ENCODE measurements at places on chromosomes 2 and 18.
A peak's percentile ranks its signal among the peaks of the same experiment; 100 is the strongest.

- no peak for DNase-seq
Measured at GRCh38 chr2:55084641-55085040, 34.4 kb upstream of the RTN4 start.

DNA sequence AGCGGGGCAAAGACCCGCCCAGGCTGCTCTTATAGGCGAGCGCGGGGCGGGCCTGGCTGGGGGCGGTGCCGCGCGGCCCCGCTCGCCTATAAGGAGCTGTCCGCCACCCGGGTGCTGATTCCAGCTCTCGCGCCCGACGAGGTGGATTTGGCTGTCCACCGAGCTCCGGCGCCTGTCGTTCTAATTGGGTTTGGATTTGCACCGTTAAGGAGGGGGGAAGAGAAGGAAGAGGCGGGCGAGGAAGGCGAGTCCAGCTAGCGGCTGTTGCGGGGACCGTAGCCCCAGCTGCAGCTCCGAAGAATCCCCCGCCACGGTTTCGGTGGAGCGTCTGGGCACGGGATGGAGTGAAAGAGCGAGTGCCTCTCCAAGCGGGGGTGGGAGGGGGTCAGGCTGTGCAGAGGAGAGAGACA is at the start of gene CNTNAP5:
Gene CNTNAP5, plus strand, starts transcription at position 117 of the 410 bp plus-strand sequence. CDS start 364 bp downstream, outside the sequence.
- DNase-seq, result peak; percentile 73

DNA sequence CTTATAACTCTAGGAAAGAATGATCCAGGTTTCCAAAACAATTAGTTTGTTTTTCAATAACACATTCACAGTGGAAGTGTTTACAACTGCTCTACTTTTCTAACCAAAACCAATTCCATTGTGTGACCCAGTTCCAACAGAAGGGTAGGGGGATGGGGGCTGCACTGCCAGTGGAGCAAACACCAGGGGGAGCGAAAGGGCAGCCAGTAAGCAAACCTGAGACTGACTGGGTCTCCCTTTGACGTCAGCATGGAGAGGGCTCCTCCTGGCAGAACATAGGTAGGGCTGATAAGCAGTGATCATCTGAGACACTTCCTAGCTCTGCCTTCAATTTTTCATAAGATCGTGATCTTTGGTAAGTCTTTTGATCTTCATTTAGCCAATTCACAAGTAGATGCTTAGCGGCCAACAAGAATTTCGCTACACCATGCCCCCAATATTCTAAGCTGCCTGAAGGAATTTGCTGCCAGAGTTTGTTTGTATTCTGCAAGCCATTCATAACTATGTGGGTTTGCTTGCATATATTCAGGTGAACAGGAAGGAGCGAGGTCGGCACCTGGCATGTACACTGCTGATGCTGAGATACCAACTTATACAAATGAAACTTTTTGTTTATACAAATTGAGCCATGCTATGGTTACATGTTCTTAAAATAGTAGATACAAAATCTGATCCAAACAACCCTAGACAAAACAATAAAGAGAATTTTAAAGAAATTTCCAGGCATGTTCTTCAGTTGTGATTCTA is 45.9 kb downstream of the ST6GAL2 start:
- DNase-seq, result no peak

DNA sequence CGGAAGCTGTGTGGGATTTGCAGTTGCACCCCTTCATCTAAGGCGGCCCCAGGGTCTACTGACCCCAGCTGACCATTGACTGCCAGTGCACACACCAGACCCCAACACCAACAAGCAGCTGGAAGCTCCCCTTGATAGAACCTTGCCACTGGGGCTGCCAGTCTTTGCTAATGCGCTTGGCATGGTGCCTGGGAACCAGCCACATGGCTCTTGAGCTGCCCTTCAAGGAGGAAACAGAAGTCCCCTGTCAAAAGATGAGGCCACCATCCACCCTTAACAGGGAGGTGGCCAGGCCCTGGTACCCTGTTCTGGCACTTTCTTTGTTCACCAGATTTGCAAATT is 8.6 kb downstream of the ALPI start:
- DNase-seq, result no peak

DNA sequence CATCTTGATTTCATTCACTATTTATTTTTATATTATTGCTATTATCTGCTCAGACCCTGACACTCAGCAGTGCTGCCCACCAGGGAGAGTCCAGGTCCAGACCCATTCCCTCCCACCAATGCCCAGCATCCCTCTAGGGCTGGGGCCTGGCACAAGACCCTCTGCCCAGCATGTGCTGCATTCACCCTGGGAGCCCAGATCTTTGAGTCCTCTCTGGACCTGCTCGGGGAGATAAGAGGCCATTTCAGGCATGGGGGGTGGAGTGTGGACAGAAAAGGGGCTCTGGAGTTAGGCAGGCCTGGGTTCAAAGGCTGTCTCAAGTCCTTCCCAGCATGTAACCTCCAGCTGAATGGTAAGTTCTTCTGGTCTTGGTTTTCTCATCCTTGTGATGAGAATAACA is 209.6 kb downstream of the CYP26B1 start:
- no peak for DNase-seq

GRCh38 chr2:200765139-200765951 is 46.4 kb upstream of the BZW1 start:
- DNase-seq, result peak; percentile 66

DNA sequence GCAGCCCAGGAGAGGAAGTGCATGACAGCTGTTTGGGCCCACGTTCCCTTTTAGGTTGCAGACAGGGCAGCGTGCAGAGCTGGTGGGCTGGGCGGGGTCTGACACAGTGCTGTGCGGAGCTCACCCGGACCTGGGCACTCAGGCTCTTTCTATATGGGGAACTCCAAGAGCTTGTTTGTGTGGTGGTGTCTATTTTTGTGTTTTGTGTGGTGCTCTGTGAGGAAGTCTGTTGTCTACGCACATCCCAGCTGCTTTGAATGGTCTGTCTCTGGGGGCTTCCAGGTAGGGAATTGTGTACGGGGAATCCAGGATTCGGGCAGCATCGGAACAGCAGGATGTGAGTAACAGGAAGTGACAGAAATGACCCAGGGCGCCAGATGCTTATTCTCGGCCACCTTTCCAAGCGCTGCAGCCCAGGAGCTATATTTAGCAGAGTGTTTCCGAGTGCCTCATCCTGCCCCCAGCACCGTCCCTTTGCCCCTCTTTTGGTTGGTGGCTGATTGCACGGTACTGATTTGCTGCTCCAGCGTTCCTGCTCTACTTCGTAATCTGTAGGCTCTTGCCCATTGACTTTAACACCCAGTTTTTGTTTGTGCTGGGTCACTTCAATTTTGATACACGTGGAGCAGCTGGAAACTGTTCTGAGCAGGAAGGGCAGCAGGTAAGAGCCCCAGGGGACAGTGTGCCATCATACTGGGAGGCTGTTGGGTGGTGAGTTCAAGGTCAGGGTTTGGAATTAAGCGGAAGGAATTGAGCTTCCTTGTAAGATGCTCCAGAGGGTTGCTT is 64.7 kb downstream of the DGKD start:
- no peak for DNase-seq

DNA sequence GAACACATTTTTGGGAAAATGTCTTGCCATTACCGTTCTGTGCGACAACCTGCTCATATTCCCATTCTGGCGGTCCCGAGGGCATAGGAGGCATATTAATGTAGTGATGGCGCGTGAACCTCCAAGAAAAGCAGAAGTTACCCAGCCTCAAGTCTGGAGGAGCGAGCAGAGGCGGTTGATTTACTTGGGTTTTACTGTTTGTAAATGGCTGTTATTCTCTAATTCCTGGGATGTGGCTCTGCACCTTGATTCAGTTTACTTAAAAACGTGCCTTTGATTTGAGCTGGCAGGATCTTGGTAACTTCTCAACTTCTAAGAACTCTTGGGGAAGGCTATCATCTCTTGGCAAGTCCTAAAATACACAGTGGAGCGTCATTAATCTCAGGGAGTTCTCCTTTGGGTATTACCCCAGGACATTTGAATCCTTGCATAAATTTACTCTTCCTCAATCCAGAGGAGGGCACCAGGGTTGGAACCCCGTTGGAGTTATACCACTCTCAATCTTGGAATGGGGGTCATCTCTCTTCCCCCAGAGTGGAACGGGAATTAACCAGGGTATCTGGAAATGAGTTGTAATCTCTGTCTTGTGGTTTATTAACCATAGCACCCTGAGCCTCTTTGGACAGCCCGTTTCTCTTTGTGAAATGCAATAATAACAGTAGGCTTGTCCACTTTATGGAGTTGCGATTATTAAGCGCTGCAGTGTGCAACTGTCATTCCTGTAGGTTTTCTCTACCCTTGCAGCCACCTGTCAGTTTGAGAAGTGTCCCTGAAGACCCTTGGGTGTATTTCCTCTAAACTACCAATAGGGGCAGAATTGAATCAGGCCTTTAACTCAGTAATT is 2.1 kb downstream of the HK2 start:
- peak; percentile 51 for DNase-seq

DNA sequence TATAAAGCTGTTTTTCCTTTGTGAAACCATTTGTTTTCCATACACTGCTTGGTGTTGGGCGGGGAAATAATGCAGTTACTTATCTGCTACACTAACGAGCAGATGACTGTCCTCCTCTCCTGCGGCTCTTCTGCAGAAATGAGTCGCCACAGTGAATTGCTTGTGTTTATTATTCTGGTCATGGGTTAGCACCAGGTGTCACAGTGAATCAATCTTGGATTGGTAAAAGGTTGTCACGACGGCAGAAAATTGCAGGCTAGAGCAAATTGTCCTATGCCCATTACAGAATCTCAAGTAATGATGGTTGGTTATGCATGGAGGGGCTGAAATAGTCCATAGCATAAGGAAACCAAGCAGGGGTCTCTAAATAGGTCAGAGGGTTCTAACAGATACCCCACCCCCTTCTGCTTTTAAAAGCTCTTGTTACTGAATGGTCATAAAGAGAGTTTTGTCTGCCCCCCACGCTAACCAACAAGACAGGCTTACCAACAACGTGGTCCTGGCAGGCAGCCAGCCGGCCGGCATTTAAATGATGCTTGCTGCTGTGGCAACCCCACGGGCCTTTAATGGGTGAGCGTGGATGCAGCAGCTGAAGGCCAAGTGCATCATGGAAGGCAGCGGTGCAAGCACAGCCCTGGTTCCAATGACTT is 29.5 kb downstream of the RAB31 start:
- peak; percentile 22 for DNase-seq

- no peak for DNase-seq
Measured at GRCh38 chr18:75132098-75132870, 76.7 kb downstream of the PTGR3 start.

GRCh38 chr2:188884046-188884445 is 90.1 kb upstream of the COL3A1 start:
- DNase-seq, result no peak

- DNase-seq, result no peak
Measured at GRCh38 chr2:113755835-113756354, 547 bp downstream of the SLC35F5 start.
